ENCODE measurements at places on chromosomes 12 and 14.

GRCh38 chr14:61140872-61141271, 140.3 kb downstream of the TMEM30B start:
- DNase-seq = no peak

DNA sequence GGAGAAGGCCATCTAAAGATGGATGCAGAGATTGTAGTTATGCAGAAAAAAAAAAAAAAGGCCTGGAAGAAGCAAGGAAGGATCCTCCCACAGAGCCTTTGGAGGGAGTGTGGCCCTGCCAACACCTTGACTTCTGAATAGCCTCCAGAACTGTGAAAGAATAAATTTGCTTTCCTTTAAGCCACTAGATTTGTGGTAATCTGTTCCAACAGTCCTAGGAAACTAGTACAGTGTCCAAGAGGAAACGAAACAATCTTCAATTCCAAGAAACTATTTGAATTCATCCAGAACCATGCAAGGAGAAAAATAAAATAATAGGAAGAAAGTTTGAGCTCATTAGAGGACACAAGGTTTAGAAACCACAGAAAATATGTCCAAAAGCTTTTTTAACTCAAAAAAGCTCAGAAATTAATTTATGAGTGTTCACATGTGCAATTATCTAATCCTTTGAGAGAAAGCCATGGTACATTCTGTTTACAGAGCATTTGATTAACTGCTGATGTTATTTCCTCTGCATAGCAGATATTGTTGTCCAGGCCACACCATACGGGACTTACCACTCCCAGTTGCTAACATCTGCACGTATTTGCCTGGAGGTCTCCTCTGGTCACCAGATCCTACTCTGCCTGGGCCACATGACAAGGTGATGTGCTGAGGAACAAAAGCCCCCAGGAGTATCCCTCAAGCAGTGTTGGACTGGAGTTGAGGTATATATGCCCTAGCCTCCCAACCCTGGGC, 30.0 kb upstream of the STAB2 start:
- DNase-seq = no peak

- DNase-seq = no peak
Measured at GRCh38 chr12:49568442-49569162, 660 bp upstream of the MCRS1 start.

- no peak for DNase-seq
Measured at GRCh38 chr12:49636979-49637755, 13.8 kb downstream of the PRPF40B start.

- DNase-seq = no peak
Measured at GRCh38 chr12:54437243-54437642, 18.2 kb upstream of the ITGA5 start.

- no peak for DNase-seq
Measured at GRCh38 chr12:91183551-91183950, 934 bp upstream of the DCN start.

DNA sequence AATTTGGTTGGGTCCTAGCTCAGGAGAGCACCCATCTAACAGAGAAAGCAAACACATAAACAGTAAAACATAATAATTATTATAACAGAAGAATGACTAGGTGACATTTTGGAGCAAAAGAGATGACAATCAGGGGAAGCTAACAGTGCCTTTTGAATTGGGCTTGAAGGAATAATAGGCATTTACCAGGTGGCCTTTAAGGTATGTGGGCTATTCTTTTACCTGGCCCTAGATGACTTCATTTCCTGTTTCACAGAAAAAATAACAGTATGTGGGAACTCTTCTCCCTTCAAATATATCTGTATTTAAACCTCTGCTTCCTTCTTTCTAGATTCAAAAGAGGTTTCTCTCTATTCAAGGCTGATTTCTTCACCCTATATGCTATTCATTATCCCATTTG, 3.8 kb downstream of the IRAK4 start:
- DNase-seq = no peak

GRCh38 chr12:6554168-6555017, 1.4 kb downstream of the IFFO1 start:
- DNase-seq = no peak

Data from NCI-H524 treated with DMSO at 0.1 percent for 48 hours (cell line).